ENCODE measurements at places on chromosomes 5 and 9.

GRCh38 chr5:158561562-158562190 lies 538.0 kb downstream of the EBF1 start:
- no peak for DNase-seq

DNA sequence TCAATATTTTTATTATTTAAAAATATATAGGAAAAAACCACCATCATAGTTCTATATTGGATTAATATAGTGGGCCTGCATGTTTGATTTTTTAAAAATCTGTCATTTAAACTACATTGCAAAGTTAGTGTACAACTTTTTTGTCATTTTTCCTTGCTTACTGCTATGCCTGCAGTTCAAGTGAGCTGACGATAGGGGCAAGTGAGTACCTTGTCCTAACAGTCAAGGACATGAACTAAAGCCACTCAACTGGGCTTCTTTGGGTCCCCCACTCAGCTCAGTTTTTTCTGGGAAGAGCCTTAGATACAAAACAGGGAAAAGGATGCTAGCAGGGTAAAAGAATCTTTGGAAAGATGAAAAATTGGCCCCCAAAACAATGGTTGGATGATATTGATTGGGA lies 269.9 kb downstream of the MAN2A1 start:
- DNase-seq, result no peak

- peak; percentile 99 for DNase-seq
Measured at GRCh38 chr5:177546258-177546741, 8.1 kb downstream of the FAM193B start.

GRCh38 chr5:5658226-5658625 lies 235.7 kb downstream of the ICE1 start:
- DNase-seq, result no peak

GRCh38 chr9:6014670-6015270 lies 654 bp downstream of the RANBP6 start:
- peak; percentile 40 for DNase-seq

GRCh38 chr9:123420592-123421111 lies 64.7 kb downstream of the CRB2 start:
- DNase-seq, result no peak

DNA sequence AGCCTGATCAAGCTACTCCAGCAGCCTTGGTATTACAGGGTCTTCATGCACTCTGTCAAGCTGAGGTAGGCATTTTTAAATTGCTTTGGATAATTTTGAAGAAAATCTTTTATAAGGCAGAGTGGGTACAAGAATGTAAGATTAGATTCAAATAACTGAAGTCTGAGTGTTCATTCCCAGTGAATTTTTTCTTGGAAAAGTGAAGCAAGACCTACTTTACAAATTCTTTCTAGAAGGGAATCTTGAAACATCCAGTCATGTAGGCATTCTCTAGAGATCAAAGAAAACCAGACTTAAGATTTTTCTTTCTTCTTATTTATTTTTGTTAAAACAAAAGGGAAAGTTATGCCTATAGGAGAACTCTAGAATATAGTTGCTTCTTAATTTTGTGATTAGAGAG lies 139.0 kb downstream of the FOCAD start:
- DNase-seq, result no peak

DNA sequence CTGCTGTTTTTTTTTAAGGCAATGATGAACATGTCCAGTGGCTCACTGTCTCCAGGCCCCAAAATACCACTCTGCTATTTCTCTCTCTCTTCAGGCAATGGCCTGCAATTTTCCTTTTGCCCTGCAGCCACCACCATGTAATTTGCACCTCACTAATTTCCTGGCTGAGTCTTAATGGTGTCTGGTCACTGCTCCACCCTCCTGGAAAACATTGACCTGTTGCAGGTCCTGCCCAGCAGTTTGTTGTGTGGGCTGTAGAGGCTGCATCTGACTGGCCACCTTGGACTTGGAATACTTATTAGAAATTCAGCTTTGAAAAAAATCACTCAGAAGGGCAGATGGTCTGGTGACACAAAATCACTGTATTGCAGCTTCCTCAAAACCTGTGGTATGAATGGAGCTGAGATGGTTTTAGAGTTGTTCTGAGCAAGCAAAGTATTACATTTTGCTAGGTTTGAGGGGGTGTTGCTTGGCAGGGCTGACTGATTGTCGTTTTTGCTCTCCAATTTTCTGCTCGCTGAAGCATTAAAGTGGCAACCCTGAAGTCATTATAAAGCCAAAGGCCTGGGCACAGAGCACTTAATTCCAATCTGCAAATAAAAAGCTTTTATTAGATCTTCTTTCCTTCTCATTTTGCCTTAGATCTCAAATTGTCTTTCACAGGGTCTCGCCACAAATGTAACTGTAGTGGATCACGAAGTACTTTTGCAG lies 134.8 kb downstream of the TMEM174 start:
- DNase-seq, result no peak

DNA sequence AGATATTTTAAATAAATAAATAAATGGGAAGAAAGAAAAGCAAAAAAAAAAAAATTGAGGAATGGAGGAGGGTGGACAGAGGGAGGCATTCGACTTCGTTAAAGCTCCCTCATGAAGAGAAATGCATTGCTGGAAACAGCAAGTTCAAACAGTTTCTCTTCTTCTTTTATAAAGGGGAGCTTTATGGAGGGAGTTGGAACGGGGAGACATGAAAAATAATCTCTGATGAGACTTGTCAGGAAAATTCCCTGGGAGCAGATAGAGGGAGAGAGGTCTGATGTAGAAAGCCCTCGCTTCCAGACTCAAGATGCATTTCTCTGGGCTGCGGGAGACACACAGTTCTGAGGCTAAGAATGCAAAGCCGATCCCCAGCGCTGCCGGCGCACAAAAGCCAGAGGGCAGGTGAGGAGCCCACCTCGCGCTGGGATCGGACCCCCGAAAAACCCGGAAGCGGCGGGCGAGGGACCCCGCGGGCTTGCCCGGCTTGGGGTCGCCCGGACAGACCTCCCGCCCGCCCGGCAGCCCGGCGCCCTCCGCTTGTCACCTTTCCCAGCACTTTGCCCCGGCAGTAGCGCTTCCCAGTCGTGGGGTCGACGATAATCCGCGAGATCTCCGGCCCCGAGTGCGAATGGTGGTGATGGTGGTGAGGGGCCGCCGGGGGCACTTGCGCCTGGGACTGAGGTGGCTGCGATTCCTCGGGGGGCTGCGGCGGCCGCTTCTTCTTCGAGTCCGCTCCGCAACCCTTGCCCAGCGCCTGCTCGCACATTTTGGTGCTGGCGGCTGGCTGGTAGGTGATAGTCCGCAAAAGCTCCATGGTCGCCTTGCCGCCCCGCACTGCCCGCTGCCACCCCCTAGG lies 512 bp downstream of the PLK2 start:
- no peak for DNase-seq

GRCh38 chr9:116589392-116590354 lies 97.4 kb upstream of the TRIM32 start:
- DNase-seq, result peak; percentile 19

GRCh38 chr9:76358628-76359280 lies 35.5 kb downstream of the RFK start:
- no peak for DNase-seq

DNA sequence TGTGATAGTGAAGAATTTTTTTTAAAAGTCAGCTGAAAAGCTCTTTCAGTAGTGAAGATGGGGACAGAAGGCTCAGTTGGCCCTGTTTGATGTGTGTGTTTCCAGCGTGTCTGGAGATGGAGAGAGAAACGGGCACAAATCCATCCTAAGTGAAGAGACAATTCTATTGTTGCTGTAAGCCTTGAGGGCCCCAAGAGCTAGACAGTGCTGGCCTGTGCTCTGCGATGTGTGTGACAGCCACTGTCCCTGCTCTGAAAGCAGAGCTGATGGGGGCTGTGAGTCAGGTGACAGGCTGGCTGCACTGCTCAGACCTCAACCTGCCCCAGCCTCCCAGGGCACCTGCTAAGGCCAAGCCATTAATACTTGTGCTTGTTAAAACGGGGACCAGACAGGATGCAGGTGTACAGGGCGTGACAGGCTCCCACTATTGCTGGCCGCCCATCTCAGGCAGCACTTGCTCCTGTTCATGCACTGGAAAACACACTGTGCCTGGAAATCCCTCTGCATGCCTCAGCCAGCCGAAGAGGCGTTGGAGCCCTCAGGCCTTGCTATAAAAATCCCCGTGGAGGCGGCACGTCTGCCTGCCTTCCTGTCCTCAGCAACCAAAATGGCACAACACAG lies 44.6 kb upstream of the SEMA4D start:
- DNase-seq, result no peak

- DNase-seq, result no peak
Measured at GRCh38 chr5:144698484-144698883, 527.8 kb downstream of the KCTD16 start.

- peak; percentile 68 for DNase-seq
Measured at GRCh38 chr9:127637322-127637847, 25.3 kb downstream of the STXBP1 start.

DNA sequence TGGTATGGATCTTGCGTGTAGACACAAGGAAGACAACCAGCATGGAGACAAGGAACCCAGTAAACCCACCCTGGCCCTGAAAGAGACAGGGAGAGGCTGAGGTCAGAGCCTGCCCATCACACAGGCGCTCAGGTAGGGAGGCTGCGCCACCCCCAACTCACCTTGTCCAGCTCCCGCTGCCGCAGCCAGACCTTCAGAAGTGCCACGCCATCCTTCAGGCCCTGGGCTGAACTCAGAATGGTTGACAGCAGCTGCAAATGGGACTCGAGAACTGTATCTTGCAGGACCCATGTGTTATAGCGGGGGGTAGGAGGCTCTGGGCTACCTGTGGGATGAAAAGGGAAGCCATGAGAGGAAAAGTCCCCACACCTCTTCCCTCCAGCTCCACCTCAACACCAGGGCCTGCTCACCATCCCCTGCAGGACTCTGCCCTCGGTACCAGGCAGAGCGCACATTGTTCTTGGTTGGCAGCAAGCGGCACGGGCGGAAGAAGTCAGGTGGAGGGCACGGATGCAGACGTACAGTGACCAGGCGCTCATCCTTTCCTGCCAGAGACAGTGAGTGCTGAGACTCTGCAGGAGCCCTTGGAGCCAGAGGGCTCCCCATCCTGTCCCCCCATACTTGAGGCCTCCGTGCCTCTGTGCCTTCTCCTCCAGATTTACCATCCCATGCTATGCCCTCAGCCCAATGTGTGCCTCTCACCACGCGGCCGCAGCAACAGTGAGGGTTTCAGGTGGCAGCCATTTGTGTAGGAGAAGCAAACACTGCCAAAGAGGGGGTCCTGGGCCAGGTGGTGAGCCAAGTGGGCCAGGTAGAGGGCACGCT lies 4.7 kb downstream of the NOL6 start:
- DNase-seq, result no peak

GRCh38 chr9:96726946-96727345 lies 50.9 kb downstream of the ZNF510 start:
- DNase-seq, result no peak

GRCh38 chr9:36665921-36666431 lies 93.3 kb downstream of the MELK start:
- DNase-seq, result no peak

DNA sequence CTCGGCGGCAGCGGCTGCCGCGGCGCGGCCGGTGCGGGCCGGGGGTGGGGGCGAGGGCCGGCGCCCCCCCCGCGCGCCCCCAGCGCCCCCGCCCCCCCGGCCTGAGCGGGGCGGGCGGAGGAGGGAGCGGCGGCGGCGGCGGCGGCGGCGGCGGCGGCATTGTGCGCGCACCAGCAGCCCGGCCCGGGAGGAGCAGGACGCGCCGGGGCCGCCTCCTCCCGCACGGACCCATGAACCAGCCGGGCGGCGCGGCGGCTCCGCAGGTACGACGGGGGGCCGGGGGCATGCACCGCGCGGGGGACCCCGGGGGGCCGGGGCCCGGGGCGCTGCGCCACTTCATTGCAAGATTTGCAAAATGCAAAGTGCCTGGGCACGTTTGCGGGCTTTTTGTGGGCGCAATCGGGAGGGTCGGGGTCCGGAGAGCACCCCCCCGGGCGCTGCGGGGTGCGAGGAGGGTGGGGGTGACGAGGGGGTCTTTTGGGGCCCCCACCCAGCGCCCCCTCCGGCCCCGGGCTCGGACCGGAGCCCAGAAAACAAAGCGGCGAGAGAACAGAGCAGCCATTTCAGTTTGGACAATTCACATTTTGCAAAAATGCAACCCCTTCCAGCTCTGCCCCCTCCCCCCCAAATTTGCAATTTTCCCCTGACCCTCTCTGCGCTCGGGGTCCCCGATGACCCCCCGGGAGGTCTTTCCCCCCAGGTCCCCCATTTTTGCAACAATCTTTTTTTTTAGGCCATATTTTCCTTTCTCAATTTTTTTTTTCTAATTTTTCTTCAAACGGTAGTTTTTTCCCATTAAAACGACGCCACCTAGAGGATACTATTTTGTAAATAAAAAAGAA lies at the start of gene ZNF618:
ZNF618 (plus strand) TSS at position 159 of the 842 bp plus-strand sequence; CDS start at position 231, 72 bp downstream.
- DNase-seq, result no peak

GRCh38 chr5:150511578-150512367 lies 3.8 kb downstream of the NDST1 start:
- DNase-seq, result peak; percentile 69

DNA sequence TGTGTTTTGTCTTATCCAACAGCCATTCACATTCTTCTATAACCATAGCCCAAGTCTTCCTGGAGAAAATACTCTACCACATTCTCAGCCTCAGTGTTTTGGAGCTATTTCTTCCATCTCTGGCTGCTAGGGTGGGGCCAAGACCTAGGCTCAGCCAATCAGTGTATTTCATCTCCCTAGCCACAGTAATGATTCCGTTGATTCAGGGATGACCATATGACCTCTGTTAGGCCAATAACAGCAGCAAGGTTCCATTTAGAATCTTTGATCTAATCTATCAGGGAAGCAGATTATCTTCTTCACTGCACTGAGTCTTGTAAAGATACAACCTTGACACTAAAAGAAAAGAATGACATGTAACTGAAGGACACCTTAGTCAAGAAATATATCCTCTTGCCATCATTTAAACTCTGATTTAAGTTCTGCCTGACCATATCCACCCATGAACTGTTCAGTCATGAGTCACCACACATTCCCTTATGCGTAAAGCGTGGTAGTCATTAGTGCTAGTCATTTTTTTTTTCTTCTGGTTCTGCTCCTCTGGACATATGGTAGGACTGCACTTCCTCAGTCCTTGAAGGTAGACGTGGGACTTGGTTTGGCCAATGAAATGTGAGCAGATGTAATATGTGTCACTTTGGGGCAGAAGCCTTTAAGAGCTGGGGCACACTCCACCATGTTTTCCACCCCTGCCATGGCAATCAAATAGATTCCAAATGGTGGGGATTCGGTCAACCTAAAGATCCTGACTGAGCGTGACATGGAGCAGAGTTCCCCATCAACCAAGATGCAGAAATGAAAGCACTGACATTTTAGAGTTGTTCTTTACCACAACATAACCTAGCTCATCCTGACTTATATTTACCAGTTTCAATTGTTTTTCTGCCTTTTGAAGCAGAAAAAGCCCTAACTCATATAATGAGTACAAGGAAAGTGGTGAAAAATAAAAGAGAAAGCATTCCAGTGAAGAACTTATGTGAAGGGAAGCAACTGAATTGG lies 12.7 kb upstream of the PRELID2 start:
- DNase-seq, result peak; percentile 80

DNA sequence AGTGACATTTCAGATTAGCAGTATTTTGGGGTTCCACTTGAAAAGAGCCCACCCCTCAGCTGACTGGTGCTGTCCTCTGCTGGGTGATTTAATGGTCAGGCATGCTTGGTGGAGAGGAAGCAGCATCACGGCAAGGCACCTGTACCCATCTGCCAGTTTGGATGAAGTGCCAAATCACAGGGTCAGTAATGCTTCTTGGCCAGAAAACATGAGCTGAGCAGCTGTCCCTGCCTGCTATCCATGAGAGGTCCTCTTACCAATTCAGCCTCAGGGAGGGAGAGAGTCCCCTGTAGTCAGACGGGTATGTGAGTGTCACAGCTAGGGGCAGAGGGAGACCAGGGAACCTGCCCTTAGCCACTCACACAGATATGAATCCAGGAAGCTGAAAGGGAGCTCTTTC lies 137.9 kb downstream of the SEC61B start:
- no peak for DNase-seq

- DNase-seq, result no peak
Measured at GRCh38 chr5:68342693-68343092, 127.1 kb downstream of the PIK3R1 start.

- no peak for DNase-seq
Measured at GRCh38 chr9:70113403-70114022, 69.9 kb downstream of the MAMDC2 start.
